ENCODE measurements at places on chromosomes 7 and 10. TPM values are rescaled to one million over a fixed set of nuclear protein-coding genes. Genes with fewer than 3 reads are reported as not detected.

- DNase-seq: peak; percentile 29
These were observed 420.3 kb downstream of the PHTF2 start for GRCh38 chr7:78218876-78219275.

GRCh38 chr7:98283127-98283886, 1.8 kb downstream of the BRI3 start:
- DNase-seq: peak; percentile 88

- no peak for DNase-seq
These were observed 561.7 kb downstream of the SDK1 start for GRCh38 chr7:3862774-3863173.

- no peak for DNase-seq
These were observed 41.4 kb downstream of the LOXL4 start for GRCh38 chr10:98226508-98227144.

GRCh38 chr10:71598621-71599055, 120.9 kb downstream of the C10orf105 start:
- peak; percentile 89 for DNase-seq

- DNase-seq: peak; percentile 52
These were observed 495 bp downstream of the EIF3B start for GRCh38 chr7:2354939-2355704.

DNA sequence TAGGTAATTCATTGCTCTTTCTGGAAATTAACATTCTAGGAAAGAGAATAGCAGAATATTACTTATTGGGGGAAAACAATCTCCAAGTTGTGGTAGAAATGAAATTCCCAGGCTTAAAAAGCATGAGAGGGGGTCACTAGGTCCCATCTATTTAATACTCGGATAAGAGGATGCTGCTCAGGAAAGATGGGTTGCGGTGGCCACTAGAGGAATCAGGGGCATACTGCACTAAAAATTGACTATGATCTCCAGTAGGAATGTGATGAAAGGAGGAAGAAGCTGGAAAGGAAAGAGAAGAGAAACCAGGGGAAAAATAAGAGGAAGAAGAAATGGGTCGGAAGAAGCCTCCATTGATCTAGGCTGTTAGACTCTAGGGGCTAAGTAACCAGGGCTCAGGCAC, 192.8 kb downstream of the GPAM start:
- peak; percentile 22 for DNase-seq

The ACBD7 gene
- 0.13 TPM for total RNA-seq

The NOS3 gene
- total RNA-seq: 0.32 TPM

The XPNPEP1 gene
- 108 TPM for total RNA-seq

The POM121 gene
- 6.5 TPM for total RNA-seq

All from GM23248 (cell line).